ENCODE measurements at places on chromosomes 11 and 22.

DNA sequence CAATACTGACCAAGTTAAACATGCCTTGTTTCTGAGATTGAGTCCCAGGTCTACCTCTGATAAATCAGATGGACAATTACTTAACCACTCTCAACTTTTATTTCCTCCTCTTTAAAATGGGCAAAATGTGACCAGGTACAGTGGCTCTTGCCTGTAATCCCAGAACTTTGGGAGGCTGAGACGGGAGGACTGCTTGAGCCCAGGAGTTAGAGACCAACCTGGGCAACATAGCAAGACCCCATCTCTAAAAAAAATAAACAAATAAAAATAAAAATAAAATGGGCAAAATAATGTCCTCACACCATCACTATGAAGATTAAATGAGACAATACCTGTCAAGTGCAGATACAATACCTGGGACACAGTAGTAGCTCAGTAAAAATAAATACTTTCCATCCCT, 33.0 kb downstream of the FZD4 start:
- DNase-seq: no peak

GRCh38 chr11:2408671-2409070, 8.1 kb downstream of the TSSC4 start:
- DNase-seq: no peak

DNA sequence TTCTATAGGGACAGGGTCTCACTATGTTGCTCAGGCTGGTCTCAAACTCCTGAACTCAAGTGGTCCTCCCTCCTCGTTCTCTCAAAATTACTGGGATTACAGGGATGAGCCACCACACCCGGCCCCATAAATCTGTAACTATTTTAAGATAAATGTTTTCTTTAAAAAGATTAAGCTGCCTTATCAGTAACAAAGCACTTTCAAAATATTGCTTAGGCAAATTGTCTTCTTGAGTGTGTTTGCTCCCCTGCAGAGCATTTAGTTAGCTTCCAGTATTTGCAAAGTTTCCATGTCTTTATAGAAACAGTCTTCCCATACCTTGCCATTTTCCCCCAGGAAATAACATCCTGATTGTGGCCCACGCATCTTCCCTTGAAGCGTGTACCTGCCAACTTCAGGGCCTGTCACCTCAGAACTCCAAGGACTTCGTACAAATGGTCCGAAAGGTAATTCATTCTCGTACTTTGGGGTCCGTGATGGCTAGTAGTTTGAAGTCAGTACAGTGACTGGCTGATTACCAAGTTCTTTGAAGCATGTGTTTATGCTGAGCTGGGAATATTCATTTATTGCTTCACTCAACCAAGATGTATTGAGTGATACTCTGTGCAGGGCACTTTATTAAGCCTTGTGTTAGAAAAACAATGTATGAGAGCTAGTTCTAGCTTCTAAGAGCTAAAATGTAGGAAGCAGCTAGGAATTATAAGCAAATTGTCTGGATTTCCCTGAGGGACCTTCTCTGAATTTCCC, 30.4 kb upstream of the CRTAM start:
- no peak for DNase-seq

- no peak for DNase-seq
These were observed 26.1 kb downstream of the APIP start for GRCh38 chr11:34890089-34890488.

DNA sequence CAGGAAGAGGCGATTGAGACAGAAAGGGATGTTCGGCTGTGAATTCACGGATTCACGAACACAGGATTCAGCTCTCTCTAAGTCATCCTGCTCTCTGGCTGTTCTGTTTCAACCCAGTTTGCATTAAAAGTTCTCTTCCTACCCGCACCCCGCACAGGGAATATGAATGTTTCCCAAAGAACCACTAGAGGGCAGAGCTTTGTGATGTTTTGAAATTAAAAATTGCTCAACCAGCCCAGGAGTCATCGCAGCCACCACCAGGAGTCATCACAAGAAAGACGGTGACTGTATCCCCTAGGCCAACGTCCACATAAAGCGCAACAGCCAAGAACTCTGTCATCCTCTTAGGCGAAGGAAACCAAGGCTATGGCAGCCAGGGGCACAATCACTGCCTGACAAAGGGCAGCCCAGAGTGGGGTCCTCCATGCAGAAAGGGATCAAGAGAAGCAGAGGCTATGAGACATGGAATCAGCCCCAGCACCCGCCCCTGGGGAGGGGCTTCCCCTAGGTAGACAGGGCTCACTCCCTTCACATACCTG, 122.4 kb downstream of the WT1 start:
- DNase-seq: no peak

GRCh38 chr22:33188326-33188725, 130.1 kb upstream of the SYN3 start:
- no peak for DNase-seq

DNA sequence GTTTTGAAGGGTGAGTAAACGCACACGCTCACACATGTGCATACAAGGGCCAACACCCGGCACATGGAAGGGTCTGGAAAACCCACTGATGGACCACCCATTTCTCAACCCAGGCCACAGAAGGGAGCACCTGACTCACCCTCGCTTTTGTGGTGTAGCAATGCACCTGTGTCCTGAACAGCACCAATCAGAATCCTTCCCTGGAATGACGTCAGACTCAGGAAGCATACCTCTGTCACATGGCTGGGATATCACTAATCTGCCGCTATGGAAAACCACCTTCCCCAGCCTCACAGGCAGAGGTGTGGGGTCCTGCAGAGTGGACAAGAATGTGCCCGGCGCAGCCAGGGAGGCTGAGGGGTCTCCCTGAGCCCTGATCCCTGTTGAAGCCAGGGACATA, 9.0 kb upstream of the OSM start:
- DNase-seq: no peak

GRCh38 chr11:88117281-88117858, 57.9 kb downstream of the RAB38 start:
- no peak for DNase-seq

DNA sequence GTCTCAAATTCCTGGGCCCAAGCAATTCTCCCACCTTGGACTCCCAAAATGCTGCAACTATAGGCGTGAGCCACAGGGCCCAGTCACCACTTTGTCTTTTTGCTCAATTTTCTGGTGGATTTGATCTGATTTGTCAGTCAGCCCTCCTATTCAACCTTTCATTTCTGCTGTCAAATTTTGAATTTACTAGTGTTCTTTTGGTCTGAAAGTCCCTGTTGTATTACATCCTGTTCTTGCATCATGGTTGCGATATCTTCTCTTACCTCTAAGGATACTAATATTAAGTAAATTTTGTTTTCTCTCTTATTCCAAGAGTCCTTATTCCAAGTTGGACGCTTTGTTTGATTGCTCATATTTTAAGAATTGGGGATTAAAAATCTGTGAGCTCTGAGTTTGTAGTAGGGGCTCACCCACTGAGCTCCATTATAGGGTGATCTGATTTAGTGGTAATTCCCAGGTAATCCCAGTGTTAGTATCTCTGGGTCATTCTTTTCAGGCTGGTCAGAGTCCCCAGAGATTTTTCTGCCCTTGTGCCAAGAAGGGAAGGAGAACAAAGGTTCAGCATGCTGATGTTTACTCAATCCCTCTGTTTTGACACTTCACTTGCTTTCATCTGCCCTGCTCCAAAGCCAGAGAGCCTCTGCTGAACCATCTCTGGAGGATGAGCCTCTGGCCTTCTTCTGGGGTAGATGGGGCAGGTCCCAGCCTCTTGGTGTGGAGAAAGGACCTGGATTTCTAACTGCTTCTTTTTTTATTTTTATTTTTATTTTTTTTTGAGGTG, 10.0 kb downstream of the UPB1 start:
- no peak for DNase-seq

DNA sequence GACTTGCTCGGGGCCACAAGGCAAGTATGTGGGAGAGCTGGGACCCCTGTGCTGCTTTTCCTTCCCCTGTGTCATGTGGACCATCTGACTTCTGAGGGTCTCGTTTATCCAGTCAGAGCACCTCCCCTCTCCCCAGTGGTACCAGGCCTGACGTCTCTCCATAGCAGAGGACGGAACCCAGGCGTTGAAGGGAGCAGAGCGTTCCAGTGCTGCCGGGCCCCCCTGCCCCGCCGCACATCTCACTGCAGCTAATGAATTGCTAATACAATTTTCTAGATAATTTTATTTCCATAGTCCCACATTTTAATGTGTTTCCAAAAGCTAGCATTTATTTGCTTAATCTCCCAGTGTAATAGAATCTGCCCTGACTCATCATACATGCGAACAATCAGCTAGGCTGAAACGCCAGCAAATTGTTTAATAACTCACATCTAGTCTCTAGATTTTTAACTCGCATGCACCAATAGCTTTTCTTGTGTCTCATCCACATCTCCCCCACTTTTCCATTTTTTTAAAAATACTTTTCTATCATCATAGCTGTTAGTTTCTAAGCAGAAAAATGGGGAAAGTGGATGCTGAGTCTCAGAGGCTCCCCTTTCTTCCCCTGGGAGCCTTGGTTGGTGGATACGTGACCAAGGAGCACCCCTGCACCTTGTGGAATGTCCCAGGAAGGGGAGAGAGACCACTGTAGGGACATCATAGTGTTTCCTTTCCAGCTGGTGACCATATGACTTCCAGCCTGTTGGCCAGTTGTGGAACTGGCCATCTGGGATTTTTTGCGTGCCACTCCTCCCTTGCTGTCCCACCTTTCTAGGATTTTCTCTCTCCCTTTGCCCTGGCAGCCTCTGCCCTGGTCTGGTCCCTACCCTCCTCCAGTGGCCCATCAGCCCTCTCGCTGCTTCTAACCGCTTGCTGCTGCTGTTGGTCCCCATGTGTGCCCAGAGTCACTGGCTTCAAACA, 58.6 kb upstream of the NNMT start:
- DNase-seq: no peak

DNA sequence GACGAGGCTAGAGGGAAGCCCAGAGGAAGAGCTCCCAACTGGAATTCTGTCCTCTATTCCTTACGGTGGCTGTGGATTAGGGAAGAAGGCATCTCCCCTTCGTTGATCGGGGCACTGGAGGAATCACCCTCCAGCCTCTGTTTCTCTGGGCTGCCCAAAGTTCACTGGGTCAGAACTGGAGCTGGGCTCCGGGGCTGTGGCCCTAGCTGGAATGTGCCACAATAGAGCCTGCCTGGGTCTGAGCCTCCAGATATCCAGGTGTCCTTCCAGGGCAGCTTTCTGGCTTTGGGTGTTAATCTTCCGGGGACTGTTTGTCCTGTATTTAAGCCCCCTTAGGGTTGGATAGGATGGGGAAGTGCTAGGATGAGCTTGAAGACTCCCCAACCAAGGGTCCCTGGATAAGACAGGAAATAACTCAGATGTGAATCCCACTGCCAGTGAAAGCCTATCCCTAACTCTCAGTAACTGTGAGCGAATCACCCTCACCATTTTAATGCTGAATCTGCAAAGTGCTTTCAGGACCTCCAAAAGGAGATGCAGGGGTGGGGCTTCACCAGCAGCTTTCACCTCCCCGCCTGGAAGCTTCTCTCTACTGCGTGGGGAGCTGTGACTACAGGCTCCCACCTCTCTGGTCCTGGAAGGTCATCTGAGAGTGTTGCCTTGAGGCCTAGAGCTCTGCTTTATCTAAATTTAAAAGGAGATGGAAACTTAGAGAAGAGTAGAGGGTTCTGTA, 9.5 kb downstream of the YPEL4 start:
- no peak for DNase-seq

DNA sequence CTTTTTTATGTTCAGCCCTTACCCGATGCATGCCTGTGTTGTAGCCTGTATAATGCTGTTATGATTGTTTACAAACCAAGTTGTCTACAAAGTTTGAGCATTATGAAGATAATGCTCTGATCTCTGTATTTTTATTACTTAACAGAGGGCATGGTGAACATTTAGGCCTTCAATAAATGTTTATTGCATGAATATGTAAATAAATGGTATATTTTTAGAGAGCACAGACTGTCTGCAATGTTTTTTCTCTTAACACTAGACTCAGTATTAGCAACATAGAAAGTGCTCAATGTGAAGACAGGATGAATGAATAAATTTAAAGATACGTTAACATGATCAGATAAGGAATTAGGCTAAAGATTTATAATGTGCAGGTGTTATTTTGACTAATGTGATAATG, 130.9 kb downstream of the UVRAG start:
- DNase-seq: no peak

- no peak for DNase-seq
These were observed 130.9 kb downstream of the PARVA start for GRCh38 chr11:12508151-12508751.

DNA sequence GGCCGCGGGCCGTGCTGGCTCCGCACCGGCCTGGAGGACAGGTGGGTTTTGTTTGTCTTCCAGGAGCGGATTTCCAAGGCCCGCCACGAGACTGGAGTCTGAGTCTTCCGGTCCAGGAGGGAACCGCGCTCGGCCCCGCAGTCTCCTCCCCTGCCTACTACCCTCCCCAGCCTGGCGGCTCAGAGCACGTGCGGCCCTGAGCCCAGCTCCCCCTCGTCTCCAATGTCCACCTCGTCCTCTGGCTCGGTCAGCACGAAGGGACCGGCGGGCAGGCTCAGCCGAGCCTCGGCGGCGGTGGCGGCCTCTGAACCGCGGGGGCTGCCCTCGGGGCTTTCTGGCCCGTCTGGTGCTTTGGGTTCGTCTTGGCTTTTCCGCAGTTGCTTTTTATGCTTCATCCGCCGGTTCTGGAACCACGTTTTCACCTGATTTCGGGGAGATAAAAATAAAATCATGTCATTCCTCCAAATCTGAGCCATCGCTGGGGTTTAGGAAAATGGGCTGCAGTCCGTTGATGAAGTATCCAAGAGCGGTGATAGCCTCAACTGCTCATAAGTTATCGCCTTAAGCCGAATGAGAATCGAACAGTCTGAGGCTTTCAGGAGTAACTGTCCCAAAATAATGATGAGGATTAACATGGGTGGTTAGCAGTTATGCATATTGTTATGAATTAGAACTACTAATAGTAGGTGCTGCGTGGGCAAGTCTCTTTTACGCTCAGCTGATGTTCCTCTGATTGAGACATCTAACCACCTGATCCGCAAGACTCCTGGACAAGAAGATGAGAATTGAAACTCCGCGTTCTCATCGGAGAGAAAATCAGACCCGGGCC, 4.0 kb downstream of the BSX start:
- DNase-seq: no peak

DNA sequence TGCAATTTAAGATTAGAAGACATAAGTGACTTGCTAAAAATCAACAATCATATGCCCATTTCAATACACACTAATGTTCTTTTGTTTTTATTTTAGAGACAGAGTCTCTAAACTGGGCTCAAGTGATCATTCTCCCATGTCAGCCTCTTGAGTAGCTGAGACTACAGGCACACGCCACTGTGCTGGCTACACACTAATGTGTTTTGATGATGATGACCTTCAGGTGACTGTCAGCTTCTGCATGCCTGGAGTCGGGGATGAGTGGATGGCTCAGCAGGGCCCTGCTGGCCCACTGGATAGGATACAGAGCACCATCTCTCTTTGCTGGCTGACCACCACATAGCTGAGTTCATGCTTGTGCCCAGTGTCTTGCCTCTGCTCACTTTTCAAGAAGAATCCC, 27.0 kb upstream of the POU2AF1 start:
- no peak for DNase-seq

GRCh38 chr11:112558691-112559090, 298.0 kb upstream of the PLET1 start:
- no peak for DNase-seq

GRCh38 chr11:1449490-1450243, 36.9 kb downstream of the MOB2 start:
- no peak for DNase-seq
